Ecto neural progenitor cell (in vitro differentiated cells): ENCODE measurements at places on chromosomes 13 and 19.

GRCh38 chr13:84686973-84687372 is 804.7 kb upstream of the SLITRK1 start:
- DNase-seq, result no peak

DNA sequence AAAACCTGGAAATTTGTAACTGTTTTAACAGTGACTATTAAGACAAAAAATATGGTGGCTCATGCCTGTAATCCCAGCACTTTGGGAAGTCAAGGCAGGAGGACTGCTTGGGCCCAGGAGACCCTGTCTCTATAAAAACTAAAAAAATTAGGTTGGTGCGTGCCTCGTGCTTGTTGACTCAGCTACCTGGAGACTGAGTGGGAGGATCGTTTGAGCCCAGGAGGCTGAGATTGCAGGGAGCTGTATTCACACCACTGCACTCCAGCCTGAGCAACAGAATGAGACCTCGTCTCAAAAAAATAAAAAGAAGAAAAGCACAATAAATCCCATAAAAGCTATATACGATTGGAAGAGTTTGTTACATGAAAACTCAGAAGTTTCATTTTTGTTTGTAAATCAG is 23.7 kb downstream of the KLF5 start:
- DNase-seq, result no peak

DNA sequence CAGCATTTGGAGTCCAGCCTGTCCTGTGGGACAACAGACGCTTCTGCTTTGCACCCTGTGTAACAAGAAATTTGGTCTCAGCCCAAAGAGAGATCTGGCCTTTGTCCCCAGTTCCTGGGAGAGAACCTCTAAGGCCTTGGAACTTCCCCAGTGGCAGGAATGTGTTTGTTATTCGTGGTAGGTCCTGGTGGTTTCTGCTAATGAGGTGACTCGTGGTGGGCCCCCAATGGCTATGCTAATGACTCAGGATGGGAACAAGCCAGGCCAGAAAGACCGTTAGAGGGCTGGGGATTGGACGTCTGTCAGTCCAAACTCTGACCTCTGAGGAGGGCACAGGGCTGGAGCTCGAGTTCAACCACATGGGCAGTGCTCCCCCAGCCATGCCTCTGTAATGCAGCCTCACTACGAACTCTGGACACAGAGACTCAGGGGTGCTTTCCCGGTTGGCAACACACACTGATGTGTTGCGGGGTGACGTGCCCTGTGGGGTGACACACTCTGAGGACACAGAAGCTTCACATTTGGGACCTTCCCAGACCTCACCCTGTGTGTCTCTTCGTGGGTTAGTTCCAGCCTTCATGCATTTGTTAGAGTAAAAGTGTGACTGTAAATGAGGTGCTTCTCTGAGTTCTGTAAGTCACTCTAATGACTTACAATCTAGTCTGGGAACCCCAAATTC is 38.9 kb downstream of the TEX29 start:
- no peak for DNase-seq

DNA sequence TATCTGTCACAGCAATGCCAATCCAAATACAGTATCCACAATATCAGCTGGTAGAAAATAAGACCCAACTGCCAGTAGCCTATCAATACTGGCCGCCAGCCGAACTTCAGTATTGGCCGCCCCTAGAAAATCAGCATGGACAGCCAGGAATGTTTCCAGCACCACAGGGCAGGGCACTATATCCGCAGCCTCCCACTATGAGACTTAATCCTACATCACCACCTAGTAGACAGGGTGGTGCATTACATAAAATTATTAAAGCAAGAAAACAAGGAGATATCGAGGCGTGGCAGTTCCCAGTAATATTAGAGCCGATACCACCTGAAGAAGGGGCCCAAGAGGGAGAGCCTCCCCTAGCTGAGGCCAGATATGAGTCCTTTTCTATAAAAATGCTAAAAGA is 111.3 kb downstream of the ZNF486 start:
- no peak for DNase-seq

- no peak for DNase-seq
Observed at GRCh38 chr13:67977066-67977465, 746.9 kb upstream of the PCDH9 start.

DNA sequence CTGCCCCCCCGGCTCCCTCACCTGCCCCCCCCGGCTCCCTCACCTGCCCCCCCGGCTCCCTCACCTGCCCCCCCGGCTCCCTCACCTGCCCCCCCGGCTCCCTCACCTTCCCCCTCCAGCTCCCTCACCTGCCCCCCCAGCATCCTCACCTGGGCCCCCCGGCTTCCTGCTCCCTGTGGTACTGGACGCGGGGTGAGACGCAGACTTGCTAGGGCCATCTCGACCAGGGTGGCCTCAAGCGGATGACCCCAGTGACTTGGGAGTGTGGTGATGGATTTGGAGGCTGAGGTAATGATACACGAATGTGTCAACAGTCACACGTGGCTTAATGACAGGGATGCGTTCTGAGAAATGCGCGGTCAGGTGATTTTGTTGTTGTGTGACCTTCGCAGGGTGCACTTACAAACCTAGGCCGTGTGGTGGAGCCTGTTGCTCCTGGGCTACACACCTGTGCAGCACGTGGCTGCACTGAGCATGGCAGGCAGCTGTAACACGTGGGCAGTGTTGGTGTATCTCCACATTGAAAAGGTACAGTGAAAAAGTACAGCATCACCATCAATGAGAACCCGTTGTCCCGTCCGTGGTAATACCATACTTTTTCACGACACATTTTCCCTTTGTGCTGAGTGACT is 197.8 kb downstream of the TEX29 start:
- peak; percentile 43 for DNase-seq

GRCh38 chr19:1026783-1027649 is 608 bp downstream of the CNN2 start:
- DNase-seq, result no peak

- DNase-seq, result no peak
Observed at GRCh38 chr19:30448386-30449077, 76.3 kb downstream of the ZNF536 start.

DNA sequence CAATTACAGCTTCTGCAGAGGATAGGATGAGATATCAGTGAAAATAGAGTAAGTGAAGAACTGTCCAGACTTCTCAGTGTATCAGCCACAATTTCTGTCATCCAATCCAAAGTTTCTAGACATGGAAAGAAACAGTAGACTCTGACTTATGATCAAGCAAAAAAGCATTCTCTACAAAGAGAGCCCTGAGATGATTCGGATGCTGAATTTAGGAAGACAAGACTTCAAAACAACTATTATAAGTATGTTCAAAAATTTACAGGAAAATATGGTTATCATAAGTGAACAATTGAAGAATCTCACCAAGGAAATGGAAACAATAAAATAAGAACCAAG is 238.2 kb upstream of the IRS2 start:
- DNase-seq, result no peak

- DNase-seq, result no peak
Observed at GRCh38 chr13:97781891-97782305, 171.6 kb upstream of the IPO5 start.

DNA sequence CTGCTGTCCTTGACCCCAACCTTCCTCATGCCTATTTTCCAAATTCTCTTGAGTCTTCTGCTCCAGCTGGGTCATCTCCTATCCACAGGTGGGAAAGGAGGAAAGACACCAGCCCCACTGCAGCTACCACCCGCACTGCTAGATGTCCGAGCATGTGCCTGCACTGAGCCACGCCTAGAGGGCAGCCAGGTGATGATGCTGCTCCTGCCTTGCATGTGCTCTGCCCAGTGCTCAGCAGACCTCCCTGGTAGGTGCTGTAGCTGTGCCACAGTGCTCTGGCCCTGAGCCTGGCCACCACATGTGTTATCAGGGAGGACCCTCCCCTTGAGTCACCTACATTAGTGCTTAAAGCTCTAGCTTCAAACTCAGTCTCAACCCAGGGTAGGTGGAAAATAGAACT is 6.9 kb upstream of the CYSLTR2 start:
- no peak for DNase-seq

DNA sequence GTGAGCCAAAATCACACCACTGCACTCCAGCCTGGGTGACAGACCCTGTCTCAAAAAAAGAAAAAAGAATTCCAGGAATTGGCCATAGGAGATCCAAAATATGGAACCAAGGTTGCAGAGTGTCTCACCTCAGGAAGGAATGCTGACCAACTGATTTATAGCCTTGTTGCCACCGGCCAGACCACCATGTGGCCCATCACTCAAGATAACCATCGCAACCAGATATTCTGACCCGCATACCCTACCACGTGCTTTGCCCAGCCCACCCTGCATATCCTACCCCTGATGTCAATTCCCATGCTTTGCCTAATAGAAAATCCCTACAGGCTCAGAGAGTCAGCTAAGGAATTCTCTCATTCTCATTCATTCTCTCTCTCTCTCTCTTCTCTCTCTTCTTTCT is 95.1 kb upstream of the DOCK9 start:
- no peak for DNase-seq

GRCh38 chr19:43760941-43761340 is 6.2 kb upstream of the SMG9 start:
- no peak for DNase-seq

GRCh38 chr19:13002166-13002898 is 7.1 kb downstream of the NFIX start:
- DNase-seq, result no peak

- peak; percentile 39 for DNase-seq
Observed at GRCh38 chr13:114235697-114236096, 1.0 kb downstream of the CDC16 start.

GRCh38 chr13:71820699-71821098 is 46.3 kb downstream of the DACH1 start:
- no peak for DNase-seq

DNA sequence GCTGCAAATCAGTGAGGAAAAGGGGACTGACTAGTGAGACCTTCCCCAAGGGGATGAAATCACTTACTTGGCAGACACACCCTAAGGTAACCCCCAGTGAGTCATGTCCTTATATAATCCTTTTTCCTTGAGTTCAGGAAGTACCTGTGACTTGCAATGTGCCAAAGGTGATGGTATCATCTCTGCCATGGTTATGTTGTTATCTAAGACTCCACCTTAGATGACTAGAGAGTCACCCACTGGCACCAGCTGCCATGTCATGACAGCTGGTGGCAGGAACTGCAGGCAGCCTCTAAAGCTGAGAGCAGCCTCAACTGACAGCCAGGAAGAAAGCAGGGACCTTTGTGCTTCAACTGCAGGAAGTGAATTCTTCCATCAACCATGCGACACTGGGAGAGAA is 12.5 kb downstream of the PBX4 start:
- no peak for DNase-seq

- DNase-seq, result no peak
Observed at GRCh38 chr13:31101472-31102170, 60.1 kb downstream of the HSPH1 start.

- DNase-seq, result peak; percentile 68
Observed at GRCh38 chr13:106528718-106529414, 6.6 kb downstream of the EFNB2 start.

GRCh38 chr19:29564574-29565005 is 38.8 kb downstream of the VSTM2B start:
- no peak for DNase-seq

GRCh38 chr19:10295847-10296591 is 6.3 kb downstream of the ICAM5 start:
- DNase-seq, result peak; percentile 65

GRCh38 chr19:35076026-35076370 is 34.5 kb downstream of the HPN start:
- DNase-seq, result no peak

DNA sequence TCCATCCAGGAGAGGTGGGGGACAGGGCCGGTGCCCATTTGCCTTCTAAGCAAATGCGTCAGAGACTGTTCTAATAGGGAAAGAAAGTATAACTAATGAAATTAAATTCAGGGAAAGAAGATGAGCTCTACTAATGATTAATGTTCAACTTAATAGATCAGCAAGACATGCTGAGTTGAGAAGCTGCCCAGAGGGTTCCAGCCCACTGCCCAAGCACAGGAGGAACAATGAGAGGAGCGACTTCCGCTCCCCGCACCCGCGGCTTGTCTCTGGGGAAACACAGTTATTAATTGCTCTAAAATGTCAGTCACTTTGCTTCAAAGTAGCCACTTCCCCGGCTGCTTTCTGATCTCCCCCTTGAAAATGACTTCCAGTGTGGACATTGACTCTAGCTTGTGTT is 331.3 kb downstream of the UQCRFS1 start:
- DNase-seq, result no peak

GRCh38 chr13:114025714-114026431 is 52.0 kb upstream of the C13orf46 start:
- DNase-seq, result no peak

DNA sequence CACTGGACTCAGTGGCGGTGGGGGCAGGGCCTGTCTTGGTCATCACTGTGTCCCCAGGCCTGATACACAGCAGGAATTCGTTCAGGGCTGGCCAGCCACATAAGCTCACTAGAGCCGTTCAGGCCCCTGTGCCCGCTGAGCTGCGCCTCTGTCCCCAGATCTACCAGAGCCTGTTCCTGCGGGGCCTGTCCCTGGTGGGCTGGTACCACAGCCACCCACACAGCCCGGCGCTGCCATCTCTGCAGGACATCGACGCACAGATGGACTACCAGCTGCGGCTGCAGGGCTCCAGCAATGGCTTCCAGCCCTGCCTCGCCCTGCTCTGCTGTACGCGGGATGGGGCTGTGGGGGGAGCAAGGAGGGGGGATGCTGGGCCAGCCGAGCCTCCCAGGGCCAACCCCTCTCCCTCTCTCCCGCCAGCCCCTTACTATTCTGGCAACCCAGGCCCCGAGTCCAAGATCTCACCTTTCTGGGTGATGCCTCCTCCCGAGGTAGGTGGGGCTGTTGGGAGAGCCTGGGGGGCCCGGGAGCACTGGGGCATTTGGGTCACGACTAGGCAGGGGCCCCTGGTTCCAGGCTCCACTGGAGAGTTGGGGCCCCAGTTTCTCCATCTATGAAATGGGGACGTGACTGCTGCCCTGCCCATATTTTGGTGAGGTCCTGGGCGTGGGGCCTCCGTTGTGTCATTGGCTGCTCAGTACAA is 13.9 kb downstream of the MPND start:
- DNase-seq, result no peak

DNA sequence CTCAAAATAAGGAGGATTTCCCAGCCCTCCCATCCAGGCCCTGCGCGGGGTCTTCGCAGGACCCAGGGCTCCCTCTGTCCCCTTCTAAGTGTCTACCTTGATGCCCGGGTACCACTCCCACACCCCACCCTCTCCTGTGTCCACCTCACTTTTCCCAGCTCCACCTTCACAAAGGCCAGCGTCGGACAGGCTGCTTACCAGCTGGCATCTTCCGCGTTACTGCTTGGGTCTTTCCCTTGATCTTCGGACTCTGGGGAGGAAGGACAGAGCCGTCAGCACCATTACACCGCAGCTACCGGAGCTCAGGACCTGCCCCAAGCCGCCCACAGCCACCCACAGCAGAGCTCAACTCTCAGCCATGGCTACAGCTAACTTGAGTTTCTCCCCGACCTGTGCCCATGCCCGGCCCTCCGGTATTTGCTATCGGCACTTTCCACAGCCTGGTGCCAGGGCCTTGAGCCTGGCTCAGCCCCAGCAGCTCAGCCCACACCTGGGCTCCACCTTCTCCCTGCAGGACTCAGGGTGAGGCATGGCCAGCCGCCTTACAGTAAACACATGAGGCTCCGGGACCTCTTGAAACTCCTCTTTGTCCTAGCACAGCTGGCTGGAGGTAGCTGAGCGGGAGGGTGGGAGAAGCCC is 3.8 kb downstream of the C13orf46 start:
- DNase-seq, result no peak

GRCh38 chr19:17104679-17105078 is 29.1 kb downstream of the MYO9B start:
- no peak for DNase-seq

GRCh38 chr19:10836479-10837330 is 693 bp upstream of the TMED1 start:
- DNase-seq, result no peak

GRCh38 chr19:3607303-3608078 is 816 bp upstream of the TBXA2R start:
- no peak for DNase-seq

GRCh38 chr13:58991826-58992477 is 1171.8 kb downstream of the DIAPH3 start:
- no peak for DNase-seq
